ENCODE measurements at places on chromosomes 7 and 10.

DNA sequence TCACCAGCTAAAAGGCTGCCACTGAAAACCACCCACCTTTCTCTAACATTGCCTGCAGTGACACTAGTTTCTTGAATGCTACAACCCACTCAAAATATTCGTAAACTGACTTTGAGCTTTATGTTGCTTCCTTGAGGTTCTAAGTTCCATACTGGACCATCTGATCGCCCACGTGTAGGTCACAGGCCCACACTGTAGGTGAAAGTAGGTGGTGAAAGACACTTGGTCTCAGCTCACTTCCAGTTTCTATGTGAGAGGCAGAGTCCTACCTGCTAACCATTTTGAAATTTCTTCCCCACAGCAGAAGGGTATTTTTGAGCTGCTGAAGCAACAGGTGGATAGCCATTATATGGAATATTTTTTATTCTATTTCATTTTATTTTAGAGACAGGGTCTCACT lies 97.3 kb downstream of the MYO3A start:
- DNase-seq = no peak

GRCh38 chr7:40629891-40630290 lies 495.1 kb downstream of the SUGCT start:
- DNase-seq = no peak

GRCh38 chr10:68052463-68052862 lies 22.6 kb downstream of the HERC4 start:
- DNase-seq = no peak

DNA sequence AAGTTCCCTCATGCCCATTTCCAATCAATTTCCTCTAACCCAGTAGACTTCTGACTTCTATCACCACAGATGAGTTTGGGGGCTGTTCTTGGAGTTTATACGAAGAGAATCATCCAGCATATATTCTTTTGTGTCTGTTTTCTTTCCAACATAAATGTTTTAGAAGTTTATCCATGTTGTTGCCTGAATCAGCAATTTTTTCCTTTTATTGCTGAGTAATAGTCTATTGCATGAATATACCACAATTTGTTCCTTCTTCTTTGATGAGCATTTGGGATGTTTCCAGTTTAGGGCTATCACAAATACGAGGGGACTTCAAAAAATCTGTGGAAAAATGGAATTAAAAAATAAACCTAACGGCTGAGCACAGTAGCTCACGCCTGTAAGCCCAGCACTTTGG lies 26.2 kb downstream of the COPG2 start:
- DNase-seq = no peak

GRCh38 chr10:29078919-29079318 lies 210.0 kb upstream of the LYZL1 start:
- no peak for DNase-seq

GRCh38 chr10:93126483-93127052 lies 52.9 kb downstream of the CYP26A1 start:
- DNase-seq = no peak

Data from activated CD8-positive, alpha-beta memory T cell treated with anti-CD3 and anti-CD28 coated beads for 1 hour (primary cell).